ENCODE measurements at places on chromosomes 12 and 14. TPM values are rescaled to one million over a fixed set of nuclear protein-coding genes. Genes with fewer than 3 reads are reported as not detected.

DNA sequence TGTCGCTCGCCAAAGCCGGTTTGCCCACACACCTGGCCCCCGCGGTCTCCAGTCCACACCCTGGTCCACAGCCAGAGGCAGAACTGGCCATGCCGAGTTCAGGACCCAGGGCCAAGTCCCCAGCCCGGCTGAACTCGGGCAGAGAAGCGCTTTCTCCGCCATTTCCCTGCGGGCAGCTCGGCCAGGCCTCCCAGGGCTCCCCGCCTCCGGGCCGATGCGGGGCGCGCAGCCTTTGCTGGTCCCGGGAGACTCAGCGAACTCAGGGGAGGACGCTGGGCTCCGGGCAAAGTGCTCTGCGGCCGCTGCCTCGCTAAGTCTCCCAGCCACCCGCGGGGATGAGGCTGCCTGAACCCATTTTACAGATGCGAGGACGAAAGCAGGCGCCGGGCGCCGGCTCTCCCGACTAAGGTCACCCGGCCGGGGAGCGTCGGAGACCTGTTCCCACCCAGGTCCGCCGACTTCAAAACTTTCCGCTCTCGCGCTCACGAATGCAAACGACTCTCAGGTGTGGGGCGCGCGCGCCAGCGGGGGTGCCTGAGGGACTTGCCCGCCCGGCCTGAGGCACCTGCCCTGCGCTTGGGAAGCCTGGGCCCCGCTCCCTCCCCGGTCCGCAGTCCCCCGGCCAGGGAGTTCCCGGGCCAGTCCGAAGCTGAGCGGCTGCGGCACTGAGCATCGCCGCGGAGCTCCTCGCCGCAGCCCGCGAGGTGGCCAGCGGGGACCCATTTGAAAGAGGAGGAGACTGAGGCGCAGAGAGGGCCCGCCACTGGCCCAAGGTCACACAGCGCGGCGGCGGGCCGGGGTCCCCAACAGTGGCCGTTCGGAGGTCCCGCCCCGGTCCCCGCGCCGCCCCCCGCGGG, 627 bp downstream of the TESC start:
- DNase-seq: peak; percentile 41

GRCh38 chr12:89889062-89889461, 180.4 kb upstream of the ATP2B1 start:
- no peak for DNase-seq

GRCh38 chr14:51328064-51328771, 88.2 kb downstream of the TMX1 start:
- DNase-seq: peak; percentile 57

The LDHB gene
- 1,947 TPM for total RNA-seq

The ERBB3 gene
- 0.97 TPM for total RNA-seq

GRCh38 chr12:42315108-42315507, 10.8 kb downstream of the ZCRB1 start:
- no peak for DNase-seq

DNA sequence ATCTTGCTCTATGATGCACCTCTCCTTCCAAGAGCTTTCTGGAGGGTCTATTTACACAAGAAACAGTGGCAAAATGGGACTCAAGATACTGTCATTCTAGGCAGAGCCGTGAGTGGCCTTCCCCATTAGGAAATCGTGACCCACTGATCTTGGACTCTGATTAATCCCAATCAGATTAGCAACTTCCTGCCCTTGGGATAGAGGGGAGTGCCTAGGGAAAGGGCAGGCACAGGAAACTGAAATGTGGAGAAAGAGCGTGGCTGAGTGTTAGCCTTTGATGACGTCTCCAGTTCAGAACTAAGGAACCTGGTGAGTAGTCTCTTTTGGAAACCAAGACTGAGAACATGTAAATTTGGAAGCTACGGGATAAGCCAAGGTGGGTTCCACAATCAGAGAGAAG, 76.1 kb downstream of the NUAK1 start:
- DNase-seq: no peak

DNA sequence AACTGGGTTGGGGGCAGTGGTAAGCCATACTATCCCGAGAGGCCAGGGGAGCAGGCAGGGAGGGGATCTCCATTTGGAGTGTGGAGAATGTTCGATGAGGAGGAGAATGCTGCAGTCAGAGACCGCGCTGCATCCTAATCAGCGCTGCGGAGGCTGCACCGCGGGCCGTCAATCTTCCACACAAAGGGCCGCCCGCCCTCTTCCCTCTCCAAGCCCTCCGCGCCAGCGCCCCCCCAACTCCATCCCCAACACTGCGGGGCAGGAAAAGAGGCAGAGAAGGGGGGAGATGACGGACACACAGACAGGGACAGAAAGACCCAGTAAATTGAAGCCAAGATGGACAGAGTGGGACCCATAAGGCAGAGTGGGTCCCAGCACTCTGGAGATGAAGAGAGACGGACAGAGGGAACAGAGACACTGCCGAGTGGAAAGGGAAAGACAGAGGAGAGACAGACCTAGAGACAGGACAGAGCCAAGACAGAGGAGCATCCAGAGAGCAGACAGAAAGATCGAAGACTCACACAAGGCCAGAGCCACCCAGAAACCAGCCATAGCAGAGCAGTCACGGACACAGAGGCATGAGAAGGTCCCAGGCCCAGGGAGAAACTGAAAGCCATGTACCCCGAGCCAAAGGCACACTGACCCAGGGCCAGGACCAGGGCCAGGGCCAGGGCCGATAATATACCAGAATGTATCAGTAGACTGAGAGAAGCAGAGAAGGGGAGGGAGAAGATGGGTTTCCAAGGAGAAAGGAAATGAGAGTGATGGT, 3.5 kb downstream of the CISTR start:
- no peak for DNase-seq

DNA sequence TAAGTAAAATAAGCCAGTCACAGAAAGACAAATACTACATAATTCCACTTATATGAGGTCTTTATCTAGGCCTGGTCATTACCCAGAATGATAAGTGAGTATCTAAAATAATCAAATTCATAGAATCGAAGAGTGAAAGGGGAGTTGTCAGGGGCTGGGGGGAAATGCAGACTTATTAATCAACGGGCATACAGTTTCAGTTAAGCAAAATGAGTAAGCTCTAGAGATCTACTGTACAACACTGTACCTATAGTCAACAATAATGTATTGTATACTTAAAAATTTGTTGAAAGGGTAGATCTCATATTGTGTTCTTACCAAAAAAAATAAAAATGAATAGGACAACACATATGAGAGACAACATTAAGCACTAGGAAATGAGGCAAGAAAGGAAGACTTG, 13.3 kb downstream of the BTBD7 start:
- DNase-seq: no peak

- DNase-seq: no peak
Observed at GRCh38 chr12:44367136-44367535, 509.0 kb downstream of the NELL2 start.

The PLEKHA5 gene
- 2.6 TPM for total RNA-seq

- no peak for DNase-seq
Observed at GRCh38 chr14:33629792-33630191, 321.1 kb downstream of the EGLN3 start.

GRCh38 chr12:62273724-62274380, 13.6 kb downstream of the USP15 start:
- DNase-seq: no peak

GRCh38 chr14:55847766-55848165, 267.8 kb downstream of the KTN1 start:
- no peak for DNase-seq

The SLC4A8 gene
- total RNA-seq: 2.1 TPM

- DNase-seq: no peak
Observed at GRCh38 chr14:76868454-76869170, 42.4 kb downstream of the LRRC74A start.

The ESRRB gene
- total RNA-seq: not detected

The TMEM132C gene
- not detected for total RNA-seq

- DNase-seq: peak; percentile 88
Observed at GRCh38 chr12:47885012-47885501, 19.7 kb downstream of the VDR start.

- no peak for DNase-seq
Observed at GRCh38 chr12:104237930-104238329, 22.4 kb downstream of the TXNRD1 start.

The SLC35E3 gene
- total RNA-seq: 12.3 TPM

The SSPN gene
- total RNA-seq: not detected

GRCh38 chr12:33587784-33588712, 148.4 kb upstream of the SYT10 start:
- no peak for DNase-seq

The BRI3BP gene
- total RNA-seq: 32.8 TPM

The CARMIL3 gene
- 0.43 TPM for total RNA-seq

DNA sequence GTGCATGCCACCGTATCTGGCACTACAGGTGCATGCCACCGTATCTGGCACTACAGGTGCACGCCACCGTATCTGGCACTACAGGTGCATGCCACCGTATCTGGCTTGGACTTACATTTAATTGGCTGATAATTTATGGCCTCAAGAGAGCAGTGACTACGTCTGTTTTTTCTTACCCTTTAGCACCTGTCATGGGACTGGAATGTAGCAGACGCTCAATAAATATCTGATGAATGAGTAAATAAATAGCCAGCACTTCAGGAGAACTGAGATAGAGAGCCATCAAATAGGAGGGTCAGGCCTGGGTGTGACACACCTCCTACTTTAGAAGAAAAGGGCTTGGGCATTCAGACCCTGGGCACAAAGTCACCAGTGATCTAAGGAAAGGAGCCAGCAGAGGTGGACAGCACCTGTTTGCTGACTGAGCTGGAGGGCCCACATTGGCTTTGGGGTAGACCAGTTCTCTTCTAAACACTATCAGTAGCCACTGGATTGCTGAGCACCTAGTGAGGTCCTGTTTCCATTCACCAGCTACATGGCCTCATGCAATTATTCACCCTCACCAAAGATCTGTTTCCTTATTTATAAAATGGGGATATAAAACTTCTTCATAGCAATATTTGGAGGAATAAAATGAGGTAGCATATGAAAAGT, 50.1 kb downstream of the RFX4 start:
- DNase-seq: no peak

- no peak for DNase-seq
Observed at GRCh38 chr12:83676781-83677295, 990.1 kb downstream of the TMTC2 start.

- peak; percentile 18 for DNase-seq
Observed at GRCh38 chr14:78863143-78863542, 693.0 kb downstream of the NRXN3 start.

- no peak for DNase-seq
Observed at GRCh38 chr12:70989232-70989631, 68.7 kb upstream of the PTPRR start.

DNA sequence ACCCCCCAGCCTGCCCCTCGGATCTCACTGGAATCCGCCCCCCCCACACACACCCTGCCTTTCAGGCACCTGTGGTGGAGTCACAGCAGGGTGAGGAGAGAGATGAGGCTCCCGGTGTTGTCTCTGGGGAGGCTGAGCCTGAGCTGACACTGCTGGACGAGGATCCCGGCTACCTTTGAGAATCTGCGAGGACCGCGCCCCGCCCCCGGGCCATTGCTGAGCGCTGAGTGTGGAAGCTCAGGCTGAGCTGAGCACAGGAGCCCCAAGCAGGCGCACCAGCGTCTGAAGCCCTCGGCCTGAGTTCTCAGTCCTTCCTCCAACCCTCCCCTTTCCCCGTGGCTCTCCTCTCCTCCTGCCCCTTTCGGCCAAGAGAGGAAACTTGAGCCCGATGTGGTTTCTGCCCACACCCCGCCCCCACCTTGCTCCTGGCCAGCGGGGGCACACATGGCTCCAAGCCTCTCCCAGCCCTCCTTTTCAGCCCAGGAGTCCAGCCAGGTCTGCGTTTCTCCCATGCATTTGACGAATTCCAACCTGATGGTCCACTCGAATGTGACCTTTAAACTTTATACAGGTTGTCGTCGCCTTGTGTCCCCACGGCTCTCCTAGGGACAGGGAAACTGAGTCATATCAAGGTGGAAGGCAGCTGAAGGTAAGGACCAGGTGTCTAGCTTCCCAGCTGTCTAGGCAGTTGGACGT, at the start of gene NFE2:
NFE2 (minus strand) TSS at position 284 of the 696 bp plus-strand sequence. CDS start 5,767 bp downstream, outside the sequence.
- peak; percentile 44 for DNase-seq

The KIF26A gene
- 0.94 TPM for total RNA-seq

- DNase-seq: no peak
Observed at GRCh38 chr14:83798421-83798820, 1731.5 kb upstream of the FLRT2 start.

DNA sequence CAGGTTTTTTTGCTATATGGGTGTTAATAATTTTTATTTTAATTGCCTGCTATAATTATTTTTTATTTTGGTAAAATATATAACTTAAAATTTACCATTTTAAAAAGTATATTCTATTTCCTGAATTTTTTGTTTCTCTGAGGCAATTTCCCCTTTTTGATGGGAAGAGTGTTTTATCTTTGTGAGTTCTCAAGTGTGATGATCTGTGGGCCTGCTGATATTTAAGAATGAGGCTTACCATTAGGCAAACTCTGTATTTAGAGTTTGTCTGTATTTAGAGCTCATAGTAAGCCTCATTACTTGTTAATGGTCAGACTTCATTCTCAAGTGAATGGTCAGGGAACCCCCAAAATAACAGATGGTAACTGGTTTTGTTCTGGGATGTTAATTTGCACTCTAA, 48.0 kb downstream of the WNK1 start:
- no peak for DNase-seq

The CD69 gene
- 143 TPM for total RNA-seq

- DNase-seq: no peak
Observed at GRCh38 chr12:20445687-20446086, 77.3 kb downstream of the PDE3A start.

DNA sequence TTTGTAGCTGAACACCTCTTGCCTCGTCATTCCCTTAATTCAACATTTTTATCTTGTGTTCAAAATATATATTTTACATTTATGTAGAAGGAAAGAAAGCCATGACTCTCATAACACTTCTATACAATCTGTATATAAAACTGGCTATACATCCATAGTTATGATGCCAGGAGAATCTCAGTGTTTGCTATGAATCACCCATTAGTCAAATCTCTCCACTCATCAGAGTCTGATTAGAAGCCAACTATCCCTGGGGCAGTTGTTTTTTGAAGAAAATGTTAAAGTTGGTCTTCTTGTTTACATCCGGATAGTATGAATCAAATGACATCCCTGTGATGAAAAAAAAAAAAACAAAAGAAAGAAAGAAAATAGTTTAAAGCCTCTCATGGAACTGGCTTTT, 503.9 kb downstream of the NELL2 start:
- DNase-seq: no peak

The RABGGTA gene
- 36.1 TPM for total RNA-seq

The SMIM41 gene
- not detected for total RNA-seq

DNA sequence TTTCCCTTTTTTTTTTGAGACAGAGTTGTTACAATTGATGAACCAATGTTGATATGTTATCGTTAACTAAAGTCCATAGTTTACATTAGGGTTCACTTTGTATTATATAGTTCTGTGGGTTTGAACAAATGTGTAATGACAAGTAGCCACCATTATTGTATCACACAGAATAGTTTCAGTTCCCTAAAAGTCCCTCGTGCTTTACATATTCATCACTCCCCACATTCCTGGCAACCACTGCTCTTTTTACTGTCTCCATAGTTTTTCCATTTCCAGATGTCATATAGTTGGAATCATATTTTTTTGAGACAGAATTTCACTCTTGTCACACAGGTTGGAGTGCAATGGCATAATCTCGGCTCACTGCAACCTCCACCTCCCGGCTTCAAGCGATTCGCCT, 12.5 kb downstream of the HSD17B6 start:
- DNase-seq: no peak
